ENCODE measurements at places on chromosomes 7 and 10. TPM values are rescaled to one million over a fixed set of nuclear protein-coding genes. Genes with fewer than 3 reads are reported as not detected.

GRCh38 chr7:139901901-139902300, 72.8 kb downstream of the TBXAS1 start:
- no peak overlapping the region for H3K4me3 ChIP-seq
- H3K36me3 ChIP-seq = no peaks in the 10 kb centered on the region
- no peaks in the 10 kb centered on the region for H3K4me1 ChIP-seq
- H3K27ac ChIP-seq = no peak overlapping the region
- no peak for DNase-seq

DNA sequence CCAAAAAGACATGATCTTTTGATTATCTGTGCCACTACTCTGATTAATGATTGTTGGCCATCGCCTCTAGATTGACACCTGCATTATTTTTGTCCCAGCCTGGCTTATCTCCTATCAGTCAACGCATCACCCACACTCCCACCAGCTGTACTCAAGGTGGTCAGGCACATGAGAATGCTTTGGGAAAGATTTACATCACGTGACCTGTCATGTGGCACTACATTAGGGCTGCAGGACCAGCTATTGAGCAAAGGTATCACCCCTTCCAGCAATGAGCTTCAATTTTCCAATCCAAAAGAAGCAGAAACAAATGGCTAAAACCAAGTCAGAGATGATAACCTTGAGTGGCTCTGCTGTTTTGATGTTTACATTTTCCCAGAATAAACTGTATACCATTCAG, 204.3 kb downstream of the PLXNA4 start:
- H3K27me3 ChIP-seq = no peaks in the 10 kb centered on the region
- DNase-seq = no peak

- H3K27me3 ChIP-seq = no peaks in the 10 kb centered on the region
- DNase-seq = peak; percentile 74
- H3K4me1 ChIP-seq = no peaks in the 10 kb centered on the region
- no peak overlapping the region for H3K27ac ChIP-seq
Observed at GRCh38 chr7:38398725-38399321, 125.4 kb upstream of the TARP start.

GRCh38 chr10:49254556-49255318, 44.2 kb upstream of the C10orf71 start:
- H3K27ac ChIP-seq = no peak overlapping the region
- H3K36me3 ChIP-seq = no peaks in the 10 kb centered on the region
- no peak overlapping the region for H3K4me3 ChIP-seq
- DNase-seq = no peak
- H3K4me1 ChIP-seq = peaks cover 4% of the 10 kb centered on the region
- no peaks in the 10 kb centered on the region for H3K27me3 ChIP-seq

The NODAL gene
- total RNA-seq = not detected

DNA sequence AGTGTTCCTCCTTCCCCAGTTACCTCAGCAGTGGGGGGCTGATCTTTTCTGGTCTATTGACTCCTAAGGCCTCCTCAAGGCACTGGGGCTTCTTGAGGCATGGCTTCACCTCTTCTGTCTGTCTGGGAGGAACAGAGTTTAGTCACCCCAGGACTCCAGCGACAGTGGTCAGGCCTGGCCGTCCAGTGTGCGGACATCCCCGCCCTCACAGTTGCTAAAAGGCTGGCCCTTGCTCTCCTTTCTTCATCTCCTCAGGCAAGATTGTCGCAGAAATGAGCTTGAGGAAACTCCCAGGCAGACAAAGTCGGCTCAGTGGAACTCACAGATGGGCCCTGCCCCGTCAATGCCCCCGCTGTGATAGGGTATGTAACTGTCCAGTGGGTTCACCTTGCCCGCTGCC, 7.0 kb upstream of the FFAR4 start:
- H3K27me3 ChIP-seq = peaks cover 10% of the 10 kb centered on the region
- no peaks in the 10 kb centered on the region for H3K36me3 ChIP-seq
- DNase-seq = no peak
- H3K4me3 ChIP-seq = no peak overlapping the region

DNA sequence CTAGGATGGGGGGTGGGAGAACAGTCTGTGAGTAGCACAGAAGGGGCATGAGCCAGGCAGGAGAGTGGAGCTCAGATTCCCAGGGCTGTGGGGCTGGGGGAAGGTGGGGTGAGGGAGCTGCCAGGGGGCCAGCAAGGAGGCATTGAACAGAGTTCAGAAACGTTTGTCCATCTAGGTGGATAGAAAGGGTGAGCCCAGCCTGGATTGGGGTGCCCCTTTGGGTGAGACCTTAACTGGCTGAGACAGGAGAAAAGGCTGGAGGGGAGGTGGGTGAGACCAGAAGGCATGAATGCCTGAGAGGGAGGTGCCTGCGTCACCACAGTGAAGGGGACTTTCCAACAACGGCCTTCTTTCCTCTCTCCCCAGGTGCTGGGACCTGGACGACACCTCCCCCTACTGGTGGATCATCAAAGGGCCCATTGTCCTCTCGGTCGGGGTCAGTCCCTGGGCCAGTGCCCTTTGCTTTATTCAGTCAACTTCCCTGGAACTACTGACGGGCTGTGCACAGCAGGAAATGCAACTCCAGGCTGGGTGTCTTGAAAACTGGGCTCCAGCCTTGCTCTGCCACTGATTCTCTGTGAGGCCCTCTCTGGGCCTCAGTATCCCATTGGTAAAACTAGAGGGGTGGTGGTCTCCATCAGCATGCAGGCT, 11.0 kb downstream of the GHRHR start:
- H3K36me3 ChIP-seq = no peaks in the 10 kb centered on the region
- H3K27ac ChIP-seq = no peak overlapping the region
- H3K4me1 ChIP-seq = no peaks in the 10 kb centered on the region
- DNase-seq = peak; percentile 82

DNA sequence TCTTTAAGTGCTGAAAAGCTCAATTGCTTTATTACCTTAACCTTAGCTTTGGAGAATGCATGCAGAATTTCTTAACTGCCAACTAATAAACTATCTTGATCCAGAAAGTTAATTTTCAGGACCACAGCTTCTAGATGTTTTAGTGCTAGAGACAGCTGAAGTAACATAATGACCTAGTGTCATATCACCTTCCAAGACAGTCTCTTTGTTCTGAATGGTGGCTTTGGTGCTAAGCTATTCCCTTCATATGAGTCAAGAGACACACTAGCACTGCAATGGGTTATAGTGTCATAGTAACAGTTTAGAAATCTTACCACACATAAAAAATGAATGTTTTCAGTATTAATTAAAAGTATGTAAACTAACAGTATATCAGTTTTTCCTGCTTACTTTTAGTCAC, 115.4 kb upstream of the LRRN3 start:
- H3K4me1 ChIP-seq = no peaks in the 10 kb centered on the region
- no peak for DNase-seq
- no peak overlapping the region for H3K27ac ChIP-seq
- H3K36me3 ChIP-seq = no peaks in the 10 kb centered on the region
- no peak overlapping the region for H3K4me3 ChIP-seq

- no peak overlapping the region for H3K27ac ChIP-seq
- H3K36me3 ChIP-seq = no peaks in the 10 kb centered on the region
- H3K27me3 ChIP-seq = no peaks in the 10 kb centered on the region
- no peaks in the 10 kb centered on the region for H3K4me1 ChIP-seq
- no peak overlapping the region for H3K4me3 ChIP-seq
- DNase-seq = no peak
Observed at GRCh38 chr7:15446280-15446679, 115.5 kb downstream of the AGMO start.

DNA sequence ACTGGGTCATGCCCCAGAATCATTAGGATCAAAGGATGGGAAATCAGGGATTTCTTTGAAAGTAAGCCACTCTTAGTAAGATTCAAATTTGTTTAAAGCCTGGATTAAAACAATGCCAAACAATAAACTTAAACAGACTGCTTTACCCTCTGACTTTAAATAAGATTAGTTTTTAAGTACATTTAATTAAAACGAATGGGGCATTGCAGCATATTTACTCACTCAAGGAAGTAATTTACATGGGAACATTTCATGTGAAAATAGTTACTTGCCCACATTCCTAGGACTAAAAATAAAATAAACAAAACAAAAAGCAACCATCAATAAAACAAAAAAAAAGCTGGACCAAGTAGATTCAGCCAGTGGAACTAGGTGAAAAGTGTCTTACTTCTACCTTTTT, 7.8 kb downstream of the ABLIM1 start:
- DNase-seq = no peak
- H3K27me3 ChIP-seq = no peaks in the 10 kb centered on the region
- no peaks in the 10 kb centered on the region for H3K36me3 ChIP-seq
- H3K4me3 ChIP-seq = no peak overlapping the region

GRCh38 chr7:43296306-43296705, 183.9 kb downstream of the HECW1 start:
- H3K36me3 ChIP-seq = no peaks in the 10 kb centered on the region
- H3K27ac ChIP-seq = no peak overlapping the region
- H3K27me3 ChIP-seq = no peaks in the 10 kb centered on the region

GRCh38 chr7:103521937-103522336, 75.9 kb upstream of the SLC26A5 start:
- peak; percentile 52 for DNase-seq
- H3K27ac ChIP-seq = no peak overlapping the region
- no peaks in the 10 kb centered on the region for H3K27me3 ChIP-seq
- H3K4me1 ChIP-seq = peaks cover 13% of the 10 kb centered on the region
- H3K4me3 ChIP-seq = no peak overlapping the region

DNA sequence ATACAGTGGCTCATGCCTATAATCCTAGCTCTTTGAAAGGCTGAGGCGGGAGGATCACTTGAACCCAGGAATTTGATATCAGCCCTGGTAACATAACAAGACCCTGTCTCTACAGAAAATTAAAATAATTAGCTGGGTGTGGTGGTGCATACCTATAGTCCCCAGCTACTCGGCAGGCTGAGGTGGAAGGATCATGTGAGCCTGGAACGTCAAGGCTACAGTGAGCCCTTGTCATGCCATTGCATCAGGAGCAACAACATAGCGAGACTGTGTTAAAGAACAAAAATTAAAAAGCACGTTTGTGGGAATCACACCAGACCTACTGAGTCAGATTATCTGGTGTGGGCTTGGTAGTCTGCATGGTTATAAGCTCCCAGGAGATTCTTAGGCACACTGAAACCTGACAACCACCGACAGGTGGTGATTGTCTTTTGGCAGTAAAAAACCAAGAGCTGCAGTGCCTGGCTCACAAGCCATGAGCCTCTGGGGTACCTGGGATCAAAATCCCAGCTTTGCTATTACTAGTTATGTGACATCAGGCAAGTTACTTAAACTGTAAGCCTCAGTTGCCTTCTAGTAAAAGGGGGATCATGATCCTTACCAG, 146.9 kb downstream of the SND1 start:
- no peak overlapping the region for H3K4me3 ChIP-seq
- peaks cover 12% of the 10 kb centered on the region for H3K4me1 ChIP-seq
- no peaks in the 10 kb centered on the region for H3K27me3 ChIP-seq
- no peak overlapping the region for H3K27ac ChIP-seq
- DNase-seq = no peak

- no peak overlapping the region for H3K27ac ChIP-seq
- H3K36me3 ChIP-seq = no peaks in the 10 kb centered on the region
- H3K4me3 ChIP-seq = no peak overlapping the region
- DNase-seq = no peak
- no peaks in the 10 kb centered on the region for H3K4me1 ChIP-seq
Observed at GRCh38 chr7:101239191-101239950, 1.8 kb upstream of the CLDN15 start.
